ENCODE measurements at places on chromosomes 6 and 20.

DNA sequence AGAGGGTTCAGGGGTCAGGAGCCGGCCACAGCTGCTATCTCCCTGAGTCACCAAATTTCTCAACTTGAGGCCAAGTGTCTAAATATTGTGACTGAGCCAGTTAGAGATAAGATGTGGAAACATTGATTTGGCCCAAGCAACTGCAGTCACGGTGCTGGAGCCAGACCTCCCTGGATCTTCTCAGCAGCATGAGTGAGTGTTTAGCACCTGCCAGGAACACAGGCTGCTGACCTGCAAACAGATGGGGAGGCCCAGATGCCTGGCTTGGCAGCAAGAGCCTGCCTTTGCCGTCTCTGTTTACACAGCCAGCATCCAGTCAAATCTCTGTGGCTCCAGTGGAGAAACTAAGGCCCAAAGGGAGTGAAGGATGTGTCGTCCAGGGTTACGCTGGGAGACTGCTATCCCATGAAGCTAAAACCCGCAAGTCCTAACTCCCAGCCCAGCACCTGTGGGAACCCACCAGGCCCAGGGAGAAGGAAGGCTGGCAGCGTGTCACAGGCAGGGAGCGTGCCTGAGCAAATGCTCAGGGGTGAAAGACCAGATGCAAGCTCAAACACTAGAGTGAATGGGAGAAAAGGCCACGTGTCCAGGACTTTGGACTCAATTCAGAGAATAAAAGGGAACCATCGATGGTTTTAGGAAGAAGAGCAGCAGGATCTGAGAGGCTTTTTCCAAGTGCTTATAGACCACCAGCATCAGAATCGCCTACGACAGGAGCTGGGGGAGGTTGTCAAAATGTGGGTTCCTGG is 15.9 kb upstream of the PTGIS start:
- DNase-seq, result no peak

GRCh38 chr6:16503970-16504415 is 257.3 kb downstream of the ATXN1 start:
- DNase-seq, result no peak

DNA sequence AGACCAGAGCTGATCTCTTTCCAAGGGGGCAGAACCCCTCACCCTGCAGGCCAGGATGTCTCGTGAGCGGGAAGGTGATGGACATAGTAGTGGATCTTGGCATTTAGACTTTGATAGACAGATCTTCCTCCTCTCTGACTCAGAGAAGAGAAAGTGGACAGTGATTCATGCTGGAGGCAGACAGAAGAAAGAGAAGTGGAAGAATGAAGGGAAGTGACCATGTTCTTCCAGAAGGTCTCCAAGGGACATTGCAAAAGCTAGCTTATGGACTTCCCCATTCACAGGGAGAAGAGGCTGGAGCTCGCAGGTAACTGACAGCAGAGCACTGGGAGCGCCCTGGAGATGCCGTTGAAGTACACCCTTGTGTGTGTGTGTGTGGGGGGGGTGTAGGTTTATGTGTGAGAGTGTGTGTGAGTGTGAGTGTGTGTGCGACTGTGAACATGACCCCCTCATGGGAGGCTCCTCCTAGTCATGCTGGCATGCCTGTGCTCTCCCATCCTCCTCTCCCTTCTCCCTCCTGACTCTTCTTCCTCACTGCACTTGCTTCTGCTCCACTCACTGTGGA is 8.0 kb upstream of the RAET1L start:
- no peak for DNase-seq

GRCh38 chr20:17925141-17925939 is 43.3 kb downstream of the SNX5 start:
- no peak for DNase-seq

DNA sequence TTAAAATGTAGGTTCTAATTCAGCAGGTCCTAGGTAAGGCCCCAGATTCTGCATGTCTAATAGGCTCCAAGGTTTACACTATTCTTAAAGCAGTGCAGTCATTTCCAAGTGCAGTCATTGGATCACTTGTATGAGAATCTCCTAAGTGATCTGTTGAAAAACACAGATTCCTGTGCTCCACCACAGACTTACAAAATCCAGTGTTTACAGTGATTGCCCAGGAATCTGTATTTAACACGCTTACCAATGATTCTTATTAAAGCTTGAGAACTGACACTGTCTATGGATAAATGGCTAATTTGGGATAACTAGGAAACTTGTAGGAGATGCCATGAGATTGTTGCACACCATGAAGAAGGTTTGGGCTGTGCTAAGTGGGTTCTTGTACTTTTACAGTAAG is 104.6 kb upstream of the PLEKHG1 start:
- no peak for DNase-seq

- DNase-seq, result no peak
Observed at GRCh38 chr6:90978046-90978445, 391.2 kb upstream of the MAP3K7 start.

DNA sequence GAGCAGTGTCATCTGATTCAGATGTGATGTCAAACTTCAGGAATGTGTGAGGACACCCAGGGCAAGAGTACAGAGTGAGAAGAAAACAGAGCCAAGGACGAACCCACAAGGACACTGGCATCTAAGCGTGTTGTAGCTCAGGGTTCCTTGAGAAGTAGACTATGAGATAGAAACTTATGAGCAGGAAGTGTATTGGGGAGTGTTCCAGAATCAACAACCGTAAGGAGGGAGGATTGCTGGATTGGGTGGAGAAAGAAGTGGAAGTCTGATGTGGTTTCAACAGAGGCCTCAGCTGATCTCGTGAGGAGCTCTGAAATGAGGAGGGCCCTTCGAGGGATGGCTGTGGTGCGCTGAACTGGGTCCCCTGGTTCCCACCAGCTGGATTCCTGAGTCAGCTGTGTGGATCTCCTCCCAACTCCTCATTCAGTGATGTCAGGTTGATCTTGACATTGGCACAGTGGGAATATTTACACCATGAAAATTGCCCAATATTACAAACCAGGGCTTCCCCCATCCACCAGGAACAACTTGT is 25.7 kb upstream of the IGF2R start:
- DNase-seq, result no peak

DNA sequence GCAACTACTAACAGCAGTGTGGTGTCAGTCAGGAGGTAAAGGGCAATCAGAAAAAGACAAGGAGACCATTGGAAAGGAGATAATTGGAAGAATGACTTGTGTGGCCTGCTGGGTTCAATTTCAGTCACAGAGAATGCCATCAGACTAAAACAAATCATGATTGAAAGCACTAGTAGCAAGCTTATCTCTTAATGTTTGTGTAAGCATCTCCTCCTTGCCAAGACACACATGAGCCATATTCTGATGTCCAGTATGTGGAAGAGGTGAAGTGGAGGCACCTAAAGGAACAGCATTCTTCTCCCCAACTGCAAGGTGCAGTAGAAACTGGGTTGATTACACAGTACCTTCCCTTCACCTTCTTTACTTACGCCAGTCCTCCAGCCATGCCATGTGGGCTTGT is 287.5 kb downstream of the ZFAND3 start:
- no peak for DNase-seq

GRCh38 chr6:2543321-2543720 is 207.4 kb downstream of the MYLK4 start:
- DNase-seq, result no peak

DNA sequence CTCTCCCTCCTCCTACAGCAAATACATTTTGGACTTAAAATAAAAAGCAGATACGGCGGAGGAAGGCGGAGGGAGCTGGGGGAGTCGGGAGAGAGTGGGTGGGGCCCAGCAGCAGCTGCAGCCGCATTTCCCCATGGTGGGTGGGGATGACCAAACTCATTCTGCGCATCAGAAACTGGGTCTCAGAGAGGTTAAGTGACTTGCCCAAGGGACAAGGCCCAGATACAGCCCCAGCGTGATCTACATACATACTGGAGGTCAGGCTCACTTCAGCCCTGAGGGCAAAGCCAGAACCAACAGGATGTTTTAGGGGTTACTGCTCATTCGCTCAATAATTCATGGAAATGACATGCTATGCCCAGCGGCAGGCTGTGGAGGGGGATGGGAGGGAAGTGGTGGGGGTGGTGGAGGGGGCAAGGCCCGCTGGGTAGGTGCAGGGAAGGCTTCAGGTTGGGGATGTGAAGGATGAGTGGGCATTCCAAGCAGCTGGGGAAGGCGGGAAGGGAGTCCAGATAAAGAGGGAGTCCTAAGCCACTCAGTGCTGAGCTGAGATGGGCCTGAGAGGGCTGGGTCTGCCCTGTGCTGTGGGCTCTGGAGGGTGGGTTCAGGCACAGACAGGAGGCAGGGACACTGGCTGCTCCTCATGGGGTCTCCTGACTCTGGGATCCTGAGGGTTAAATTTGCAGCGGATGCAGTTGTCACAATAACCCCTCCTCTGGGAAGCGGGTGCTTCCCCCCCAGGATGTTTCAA is 31.0 kb downstream of the DLGAP4 start:
- DNase-seq, result no peak

GRCh38 chr6:4381381-4381780 is 246.0 kb upstream of the ECI2 start:
- no peak for DNase-seq

GRCh38 chr20:59400708-59401107 is 100.3 kb downstream of the EDN3 start:
- DNase-seq, result no peak

GRCh38 chr6:21061892-21062291 is 527.6 kb downstream of the CDKAL1 start:
- DNase-seq, result no peak

DNA sequence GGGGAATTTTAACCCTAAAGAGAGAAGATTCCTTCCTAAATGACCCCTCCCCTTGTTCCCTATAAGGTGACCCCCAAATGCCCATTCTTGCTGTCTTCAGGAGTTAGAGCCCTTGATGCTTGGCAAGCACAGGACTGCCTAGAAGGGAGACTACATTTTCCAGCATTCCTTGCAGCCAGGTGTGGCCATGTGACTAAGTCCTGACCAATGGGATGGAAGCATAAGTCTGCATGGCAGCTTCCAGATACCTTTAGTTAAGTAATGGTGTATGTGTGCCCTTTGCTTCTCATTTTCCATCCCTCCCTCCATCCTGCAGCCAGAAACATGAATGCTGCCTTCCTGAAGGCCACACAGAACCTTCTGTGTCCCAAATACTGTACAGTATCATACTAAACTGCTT is 5.5 kb downstream of the BFSP1 start:
- DNase-seq, result no peak

DNA sequence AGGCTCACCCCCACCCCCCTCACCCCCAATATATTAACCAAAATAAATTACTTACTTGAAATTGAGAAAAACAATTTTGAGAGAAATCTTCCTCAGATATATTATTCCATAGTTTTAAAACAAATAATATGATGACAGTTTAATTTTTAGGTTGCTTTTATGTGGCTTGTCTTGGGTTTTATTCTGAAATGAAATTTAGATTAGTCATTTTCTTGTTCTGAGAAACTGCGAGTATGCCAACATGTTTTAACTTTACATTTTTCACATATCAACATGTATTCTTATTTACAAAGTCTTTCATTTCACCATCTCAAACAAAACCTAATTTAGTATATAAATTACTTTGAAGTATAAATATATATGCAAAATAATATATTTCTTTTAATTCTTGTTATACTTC is 11.1 kb downstream of the REV3L start:
- DNase-seq, result no peak

- no peak for DNase-seq
Observed at GRCh38 chr6:66926060-66926459, 1219.0 kb upstream of the EYS start.

- no peak for DNase-seq
Observed at GRCh38 chr6:39840781-39841180, 48.6 kb downstream of the DAAM2 start.

DNA sequence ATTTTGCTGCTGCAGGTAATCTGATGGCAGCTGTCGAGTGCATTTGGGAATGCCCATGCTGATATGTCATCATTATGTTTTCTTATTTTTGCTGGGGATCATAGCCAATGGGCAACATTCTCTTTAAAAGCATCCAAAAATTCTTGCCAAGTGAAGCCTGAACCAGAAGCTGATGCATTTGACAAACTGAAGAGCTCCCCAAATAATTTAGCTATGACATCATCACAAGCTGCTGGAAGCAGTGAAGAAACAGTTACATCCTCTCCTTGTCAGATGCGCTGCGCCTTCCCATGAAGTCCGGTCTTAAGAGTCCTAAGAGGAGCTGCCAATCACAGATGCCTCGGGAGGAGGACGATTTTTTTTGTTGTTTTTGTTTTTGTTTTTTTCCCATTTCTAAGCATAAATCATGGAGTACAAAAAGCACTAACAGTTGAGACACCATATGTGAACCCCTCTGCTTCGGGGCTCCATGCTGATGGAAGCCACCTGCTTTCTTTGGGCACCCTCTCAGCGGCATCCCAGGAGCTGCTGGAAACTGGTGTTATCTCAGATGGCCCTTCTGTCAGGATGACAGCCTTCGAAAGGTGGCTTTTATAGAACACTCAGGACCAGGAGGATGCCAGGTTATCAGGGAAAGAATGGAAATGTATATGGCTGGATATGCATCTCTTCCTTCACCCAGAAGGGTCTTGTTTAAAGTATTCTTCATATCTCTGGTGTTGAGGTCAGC is 56.1 kb upstream of the FOXQ1 start:
- no peak for DNase-seq

DNA sequence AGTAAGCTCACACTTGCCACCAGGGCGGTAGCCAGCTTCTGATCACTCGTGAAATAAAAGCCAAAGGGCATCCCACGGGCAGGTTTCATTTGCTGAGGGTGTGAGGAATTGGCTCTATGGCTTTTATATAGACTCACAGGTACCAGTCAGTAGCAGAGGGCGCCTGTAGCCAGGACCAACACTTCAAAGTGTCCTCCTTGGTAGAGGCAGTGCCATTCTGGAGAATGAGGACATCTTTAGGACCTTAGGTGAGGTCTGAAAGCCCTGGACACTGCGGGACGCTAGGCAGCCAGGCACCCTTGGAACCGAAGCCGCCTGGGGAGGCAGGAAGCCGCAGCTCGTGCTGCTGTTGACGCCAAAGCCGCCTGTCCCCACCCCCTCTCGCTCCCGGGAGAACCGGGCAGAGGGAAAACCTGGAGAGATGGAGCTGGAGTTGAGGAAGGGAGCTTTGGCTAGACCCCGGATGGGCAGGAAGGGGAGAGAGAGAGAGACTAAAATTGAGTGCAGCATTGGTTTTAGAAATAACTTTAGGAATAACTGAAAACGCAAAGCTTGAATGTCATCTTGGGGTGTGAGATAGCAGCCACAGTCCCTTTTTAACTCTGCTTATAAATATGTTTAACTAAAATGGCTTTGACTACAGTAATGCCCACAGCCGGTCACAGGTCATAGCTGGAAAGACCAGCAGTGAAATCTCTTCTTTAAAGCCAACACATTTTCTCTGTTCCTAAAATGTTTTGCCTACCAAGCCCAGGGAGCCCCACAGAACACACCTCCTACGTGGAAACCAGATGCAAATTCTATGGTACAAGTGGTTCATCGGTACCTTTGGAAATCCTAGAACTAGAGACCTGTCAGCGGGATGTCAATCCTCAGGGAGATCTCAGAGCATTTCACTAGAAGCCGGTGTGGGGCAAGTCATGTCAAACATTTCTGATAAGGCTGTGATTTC is 128.5 kb upstream of the CDYL start:
- no peak for DNase-seq

DNA sequence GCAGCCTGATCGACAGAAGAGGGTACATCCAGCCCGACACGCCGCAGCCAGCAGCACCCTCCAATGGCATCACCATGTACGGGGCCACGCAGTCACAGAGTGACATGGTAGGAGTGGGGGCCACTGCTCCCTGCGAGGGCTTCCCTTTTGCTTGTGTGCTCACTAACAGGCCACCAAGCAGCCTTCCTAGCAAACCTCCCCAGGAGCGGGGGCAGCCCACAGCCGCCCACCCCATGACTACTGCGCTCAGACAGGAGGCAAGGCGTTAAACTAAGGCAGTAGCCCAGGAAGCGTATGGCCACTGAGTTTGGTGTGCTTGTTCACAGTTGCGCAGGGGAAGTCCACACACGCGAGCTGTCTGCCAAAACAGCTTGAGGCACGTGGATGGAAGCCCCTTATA is 169.5 kb upstream of the SNX9 start:
- no peak for DNase-seq
